ENCODE measurements at places on chromosomes 1 and 21.

DNA sequence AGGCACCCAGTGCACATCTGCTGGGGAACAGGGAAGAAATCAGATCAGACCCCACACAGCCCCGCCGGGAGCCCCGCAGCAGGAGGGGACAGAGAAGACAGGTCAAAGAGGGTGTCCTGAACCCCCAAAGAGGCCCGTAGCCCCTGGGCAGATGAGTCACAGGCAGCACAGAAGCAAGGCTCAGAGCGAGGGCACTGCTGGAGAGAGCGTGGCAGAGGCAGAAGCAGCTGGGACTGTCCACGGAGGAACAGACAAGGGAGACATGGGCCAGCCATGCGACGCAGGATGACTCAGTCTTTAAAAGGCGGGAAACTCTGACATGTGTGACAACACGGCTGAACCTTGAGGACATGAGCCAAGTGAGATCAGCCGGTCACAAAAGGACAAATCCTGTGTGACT, 14.5 kb upstream of the PRDM16 start:
- DNase-seq, result no peak

- DNase-seq, result no peak
Observed at GRCh38 chr1:92902406-92902744, 58.9 kb downstream of the DIPK1A start.

DNA sequence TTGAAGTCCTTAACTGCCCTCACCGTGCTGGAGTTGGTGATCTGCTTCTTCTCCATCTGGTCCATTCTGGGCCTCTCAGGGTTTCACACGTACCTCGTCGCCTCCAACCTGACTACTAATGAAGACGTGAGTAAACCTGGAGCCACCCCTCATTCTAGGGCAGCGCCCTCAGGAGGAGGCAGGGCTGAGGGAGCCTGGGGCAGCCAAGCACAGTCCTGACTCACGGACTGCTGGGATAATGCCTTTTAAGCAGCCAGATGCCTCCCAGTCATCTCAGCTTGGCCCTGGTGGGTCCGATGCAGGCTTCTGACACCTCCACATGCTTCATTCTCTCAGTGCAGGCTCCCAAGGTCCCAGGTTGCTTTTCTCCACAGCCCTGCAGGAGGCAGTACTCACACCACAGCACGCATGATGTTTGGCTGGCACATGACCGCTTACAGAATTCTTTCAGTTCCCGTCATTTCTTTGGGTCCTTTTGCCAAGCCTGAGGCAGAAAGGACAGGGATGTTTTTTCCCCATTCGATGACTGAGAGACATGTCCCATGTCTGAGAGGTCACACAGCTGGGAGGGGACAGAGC, 11.8 kb upstream of the SFN start:
- DNase-seq, result no peak

GRCh38 chr1:118116401-118116800, 68.6 kb downstream of the SPAG17 start:
- DNase-seq, result no peak

GRCh38 chr1:30812076-30812475, 54.5 kb upstream of the LAPTM5 start:
- DNase-seq, result no peak

DNA sequence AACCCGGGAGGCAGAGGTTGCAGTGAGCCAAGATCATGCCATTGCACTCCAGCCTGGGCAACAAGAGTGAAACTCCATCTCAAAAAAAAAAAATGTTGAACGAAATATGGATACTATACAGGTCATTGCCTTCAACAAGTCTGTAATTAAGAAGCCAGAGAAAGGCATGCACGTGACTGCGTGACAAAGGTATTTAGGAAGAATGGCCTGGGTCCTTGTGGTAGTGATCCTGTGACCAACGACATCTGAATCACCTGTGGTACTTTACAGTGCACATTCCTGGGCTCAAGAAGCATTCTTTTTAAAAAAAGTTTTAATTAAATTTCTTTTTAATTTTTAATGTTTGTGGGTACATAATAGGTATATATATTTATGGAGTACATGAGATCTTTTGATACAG, 115.0 kb downstream of the GREM2 start:
- DNase-seq, result no peak

- DNase-seq, result no peak
Observed at GRCh38 chr1:34975338-34975737, 9.8 kb downstream of the TMEM35B start.

DNA sequence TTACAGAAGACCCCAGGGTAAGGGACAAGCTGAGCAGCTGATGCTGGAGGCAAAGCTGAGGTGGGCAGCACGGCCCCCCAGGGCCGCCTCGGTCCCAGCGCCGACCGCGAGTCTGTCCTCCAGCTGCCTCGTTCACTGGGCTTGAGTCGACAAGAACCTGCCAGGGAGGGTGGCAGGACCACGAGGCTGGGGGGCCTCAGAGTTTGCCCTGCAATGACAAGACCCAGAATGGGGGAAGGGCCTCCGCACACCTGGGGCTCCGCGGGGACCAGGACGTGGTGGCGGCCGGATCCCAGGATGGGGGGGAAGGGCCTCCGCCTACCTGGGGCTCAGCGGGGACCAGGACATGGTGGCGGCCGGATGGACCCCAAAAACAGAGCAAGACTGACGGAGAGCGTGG, 53.9 kb upstream of the COL18A1 start:
- no peak for DNase-seq

GRCh38 chr1:72412286-72412685, 129.9 kb upstream of the NEGR1 start:
- no peak for DNase-seq

GRCh38 chr1:10761503-10762152, 34.8 kb downstream of the CASZ1 start:
- DNase-seq, result peak; percentile 11

Data from CD4-positive, alpha-beta memory T cell (primary cell).